ENCODE measurements at places on chromosomes 5 and 9. TPM values are rescaled to one million over a fixed set of nuclear protein-coding genes. Genes with fewer than 3 reads are reported as not detected.

DNA sequence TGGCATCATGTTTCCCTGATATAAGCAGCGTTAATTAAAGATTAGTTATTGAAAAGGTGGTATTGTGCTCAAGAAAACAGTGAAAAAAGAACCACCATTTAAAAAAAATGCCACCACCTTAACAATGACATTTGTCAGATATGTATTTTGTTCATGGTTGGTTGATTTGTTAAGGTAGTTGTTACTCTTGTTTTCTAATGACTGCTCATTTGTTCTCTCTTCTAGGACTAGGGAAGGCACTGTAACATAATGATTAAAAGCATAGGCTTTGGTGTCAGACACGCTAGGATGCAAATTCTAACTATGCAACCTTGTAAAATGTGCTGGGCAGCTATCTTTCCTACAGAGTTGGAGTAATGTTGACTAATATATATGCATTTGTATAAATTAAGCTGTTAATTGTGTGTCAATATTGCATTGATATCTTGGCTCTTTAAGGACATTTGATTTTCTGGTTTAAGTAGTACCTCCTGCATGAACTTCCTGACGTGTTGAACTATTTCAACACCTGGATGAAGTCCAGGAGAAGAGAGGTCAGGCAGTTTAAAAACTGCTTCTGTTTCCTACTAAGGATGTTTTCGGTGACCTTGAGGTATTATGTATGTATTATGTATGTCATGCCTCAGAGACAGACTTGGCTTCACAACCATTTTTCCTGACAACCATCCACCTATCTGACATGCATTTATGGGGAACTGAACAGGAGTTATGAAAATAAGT, 77.8 kb downstream of the MUSK start:
- DNase-seq = no peak

GRCh38 chr5:15334551-15335266, 165.3 kb upstream of the FBXL7 start:
- no peak for DNase-seq

GRCh38 chr5:143251190-143251589, 152.3 kb downstream of the NR3C1 start:
- DNase-seq = no peak

DNA sequence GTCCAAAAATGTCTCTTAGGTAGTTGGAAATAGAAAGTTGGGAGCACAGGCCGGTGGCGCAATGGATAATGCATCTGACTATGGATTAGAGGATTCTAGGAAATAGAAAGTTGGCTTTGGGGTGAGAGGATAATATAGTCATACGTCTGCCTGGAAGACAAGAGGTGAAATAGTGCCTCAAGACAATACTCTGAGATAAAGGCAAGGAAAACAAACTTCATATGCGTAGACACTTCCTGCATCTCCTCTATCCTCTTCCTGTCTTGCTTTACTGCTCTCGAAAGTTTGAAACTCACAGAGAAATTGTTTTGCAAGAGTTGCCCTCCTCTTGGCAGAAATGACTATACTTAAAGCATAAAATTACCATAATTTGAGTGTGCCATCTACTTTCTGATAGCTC, 153.2 kb upstream of the FBXL7 start:
- no peak for DNase-seq

The PCDHGC5 gene
- total RNA-seq = 2.8 TPM

DNA sequence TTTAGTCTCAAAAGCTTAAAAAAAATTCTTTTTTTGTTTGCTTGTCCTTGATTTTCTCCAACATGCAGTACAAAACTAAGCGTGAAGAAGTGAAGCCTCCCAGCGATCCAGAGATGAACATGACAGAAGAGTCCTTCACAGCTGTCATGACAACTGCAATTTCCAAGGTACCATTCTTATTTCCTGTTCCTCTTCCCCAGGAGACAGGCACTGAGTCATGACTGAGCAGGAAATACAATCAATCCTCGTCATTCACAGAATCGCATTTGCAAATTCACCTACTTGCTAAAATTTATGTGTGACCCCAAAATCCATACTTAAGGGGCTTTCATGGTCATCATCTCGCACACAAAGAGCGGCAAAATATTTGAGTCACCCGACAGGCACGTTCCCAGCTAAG, 77.3 kb downstream of the SLC1A1 start:
- no peak for DNase-seq

- no peak for DNase-seq
Measured at GRCh38 chr5:73693573-73694061, 67.6 kb downstream of the ARHGEF28 start.

The GABRA6 gene
- not detected for total RNA-seq

DNA sequence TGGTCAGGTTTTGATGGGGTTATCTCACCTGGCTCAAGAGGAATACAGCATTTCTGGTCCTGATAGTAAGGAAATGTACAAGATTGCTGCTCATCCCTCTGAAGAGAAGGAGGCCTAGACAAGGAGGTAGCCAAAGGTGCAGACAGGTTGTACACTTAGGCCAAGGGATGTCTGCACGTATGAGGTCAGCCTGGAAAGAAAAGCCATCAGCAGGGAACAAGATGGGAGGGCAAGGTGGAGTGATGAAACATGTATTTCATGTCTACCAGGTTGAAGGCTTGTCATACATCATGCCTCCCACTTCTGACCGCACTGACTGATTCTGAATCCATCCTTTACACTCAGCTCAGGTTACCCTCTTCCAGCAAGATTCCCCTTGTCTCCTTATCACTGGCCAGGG, 296.8 kb upstream of the VLDLR start:
- no peak for DNase-seq

- DNase-seq = no peak
Measured at GRCh38 chr5:142654578-142655058, 31.3 kb downstream of the FGF1 start.

The GAPT gene
- 1.9 TPM for total RNA-seq

The DOCK2 gene
- total RNA-seq = 31.5 TPM

The PFN3 gene
- total RNA-seq = not detected

The SHISAL2B gene
- not detected for total RNA-seq

The SPINK7 gene
- total RNA-seq = not detected

The PDE6A gene
- total RNA-seq = not detected

GRCh38 chr5:44245935-44246334, 143.3 kb downstream of the FGF10 start:
- no peak for DNase-seq

DNA sequence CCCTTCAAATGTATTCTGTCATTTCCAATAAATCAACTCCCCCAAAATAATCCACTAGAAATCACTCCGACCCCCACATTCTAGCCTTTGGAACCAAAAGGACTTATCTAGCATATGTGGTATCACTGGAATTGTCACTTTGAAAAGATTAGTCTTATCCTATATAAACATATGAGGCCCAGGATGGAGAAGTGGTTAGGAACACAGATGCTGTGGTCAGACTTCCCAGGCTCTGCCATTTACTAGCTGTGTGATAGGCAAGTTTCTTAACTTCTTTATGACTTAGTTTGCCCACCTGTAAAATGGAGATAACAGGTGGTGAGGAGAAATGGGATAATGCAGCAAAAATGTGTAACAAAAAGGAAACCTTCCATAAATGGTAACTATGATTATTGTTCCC, 62.0 kb upstream of the GLRX start:
- no peak for DNase-seq

The ARL10 gene
- 32.4 TPM for total RNA-seq

DNA sequence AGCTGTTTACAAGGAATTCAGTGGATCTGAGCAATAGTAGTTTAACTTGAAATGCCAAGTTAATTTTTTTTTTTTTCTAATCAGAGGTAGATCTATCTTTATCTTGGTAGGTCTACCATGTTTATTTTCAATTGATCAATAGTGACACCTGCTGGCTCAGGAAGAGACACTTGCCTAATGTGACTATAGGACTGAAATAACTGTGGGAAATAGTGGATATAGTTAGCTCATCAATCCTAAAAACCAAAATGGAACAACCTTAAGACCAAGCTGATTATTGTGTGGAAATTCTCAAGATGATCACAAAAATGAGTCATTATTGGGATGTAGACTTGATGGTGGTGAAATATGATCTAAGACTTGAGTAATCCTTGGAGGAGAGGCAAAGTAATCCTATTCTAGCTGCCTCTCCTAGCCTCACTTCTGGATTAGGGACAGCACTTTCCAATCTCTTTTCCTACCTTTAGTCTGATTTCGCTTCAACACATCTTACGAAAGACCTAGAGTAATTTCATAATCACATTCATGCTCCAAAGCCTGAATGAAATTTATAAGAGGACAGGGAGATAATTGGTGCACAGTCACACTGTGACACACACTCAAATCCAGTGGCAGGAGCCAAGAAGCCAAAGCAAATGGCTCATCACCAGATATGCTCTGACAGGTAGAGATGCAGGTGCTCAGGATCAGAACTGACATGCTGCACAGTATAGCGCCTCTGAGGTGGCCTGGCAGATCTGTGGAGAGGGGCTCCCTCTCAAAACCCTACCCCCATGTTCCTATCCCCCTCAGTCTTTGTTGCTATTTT, 156.3 kb downstream of the HMHB1 start:
- no peak for DNase-seq

The SLC36A2 gene
- not detected for total RNA-seq

- no peak for DNase-seq
Measured at GRCh38 chr9:113309204-113309813, 6.1 kb upstream of the RNF183 start.

- DNase-seq = no peak
Measured at GRCh38 chr9:115717298-115717697, 436.3 kb upstream of the PAPPA start.

- DNase-seq = peak; percentile 42
Measured at GRCh38 chr9:134993416-134993815, 75.7 kb upstream of the FCN1 start.

The PCDHB10 gene
- total RNA-seq = 7.7 TPM

The PCDHGB4 gene
- total RNA-seq = 7.3 TPM

The FBXW5 gene
- total RNA-seq = 92.5 TPM

GRCh38 chr5:158658446-158659230, 441.1 kb downstream of the EBF1 start:
- DNase-seq = no peak

DNA sequence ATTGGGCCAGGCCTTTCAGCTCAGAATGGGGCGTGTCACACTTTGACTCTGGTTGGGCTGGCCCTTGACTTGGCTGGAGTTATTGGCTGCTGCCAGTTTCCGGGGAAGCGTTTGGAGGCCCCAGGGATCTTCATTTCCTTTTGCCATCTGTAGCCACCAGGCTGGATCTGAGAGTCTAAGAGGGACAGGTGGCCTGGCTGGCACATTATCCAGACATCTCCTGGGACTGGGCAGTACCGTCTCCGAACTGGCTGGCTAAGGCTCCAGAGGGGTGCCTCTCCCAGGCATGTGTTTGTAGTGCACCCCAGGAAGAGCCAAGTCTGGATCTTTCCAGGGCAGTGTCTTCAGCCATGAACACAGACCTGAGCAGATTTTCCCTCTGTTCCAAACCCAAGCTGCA, 9.7 kb upstream of the JADE2 start:
- no peak for DNase-seq

- DNase-seq = no peak
Measured at GRCh38 chr5:77777281-77777892, 1.2 kb upstream of the TBCA start.

DNA sequence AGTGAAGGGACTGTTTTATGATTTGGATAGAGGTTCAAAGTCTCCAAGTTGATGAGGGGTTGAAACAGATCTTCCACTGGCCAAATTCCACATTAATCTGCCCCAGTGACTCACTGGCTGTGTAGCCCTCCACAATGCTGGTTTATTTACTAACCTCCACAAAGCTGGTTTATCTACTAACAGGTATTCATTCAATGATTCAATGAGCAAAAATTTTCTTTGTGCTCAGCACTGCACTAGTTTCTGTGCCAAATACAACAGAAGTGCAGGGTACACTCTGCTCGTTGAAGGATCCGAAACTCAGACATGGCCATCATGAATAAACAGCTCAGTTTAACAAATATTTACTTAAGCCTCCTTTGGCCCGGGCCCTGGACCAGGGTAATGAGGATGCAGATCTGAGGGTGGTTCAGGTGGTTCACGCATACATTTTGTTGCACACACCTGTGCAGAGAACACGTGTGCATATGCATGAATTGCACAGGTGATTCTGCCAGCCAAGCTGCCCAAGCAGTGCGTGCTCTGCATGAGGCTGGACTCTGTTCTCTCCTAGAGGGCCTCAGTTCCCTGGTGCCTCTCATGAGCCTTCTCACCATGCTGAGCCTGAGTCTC, 71.0 kb downstream of the SH3PXD2B start:
- DNase-seq = no peak

DNA sequence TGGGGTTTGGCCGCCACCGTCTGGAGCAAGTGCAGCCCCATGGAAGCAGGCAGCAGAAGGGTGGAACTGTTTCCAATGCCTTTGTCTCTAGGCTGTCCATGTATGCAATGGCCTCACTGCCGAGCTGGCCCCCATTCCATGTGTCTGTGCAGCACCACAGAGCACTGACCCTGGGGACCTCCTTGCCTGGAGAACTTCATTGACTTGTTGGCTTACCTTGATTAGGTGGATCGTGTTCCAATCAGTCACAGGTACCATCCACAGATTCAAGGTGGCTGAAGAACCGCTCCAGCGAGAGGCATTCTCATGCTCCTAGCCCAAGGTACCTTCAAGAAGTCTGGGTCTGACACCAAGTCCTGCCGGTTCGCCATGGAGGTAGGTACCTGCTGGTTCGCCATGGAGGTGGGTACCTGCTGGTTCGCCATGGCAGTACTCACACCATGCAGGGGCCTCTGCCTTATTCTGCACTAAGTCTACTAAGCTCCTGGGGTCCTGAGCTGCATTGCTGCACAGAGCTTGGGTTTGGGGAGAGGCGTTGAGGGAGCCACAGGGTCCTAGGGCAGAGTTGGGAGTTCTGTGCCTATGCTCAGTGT, 358.3 kb upstream of the IRX1 start:
- no peak for DNase-seq

DNA sequence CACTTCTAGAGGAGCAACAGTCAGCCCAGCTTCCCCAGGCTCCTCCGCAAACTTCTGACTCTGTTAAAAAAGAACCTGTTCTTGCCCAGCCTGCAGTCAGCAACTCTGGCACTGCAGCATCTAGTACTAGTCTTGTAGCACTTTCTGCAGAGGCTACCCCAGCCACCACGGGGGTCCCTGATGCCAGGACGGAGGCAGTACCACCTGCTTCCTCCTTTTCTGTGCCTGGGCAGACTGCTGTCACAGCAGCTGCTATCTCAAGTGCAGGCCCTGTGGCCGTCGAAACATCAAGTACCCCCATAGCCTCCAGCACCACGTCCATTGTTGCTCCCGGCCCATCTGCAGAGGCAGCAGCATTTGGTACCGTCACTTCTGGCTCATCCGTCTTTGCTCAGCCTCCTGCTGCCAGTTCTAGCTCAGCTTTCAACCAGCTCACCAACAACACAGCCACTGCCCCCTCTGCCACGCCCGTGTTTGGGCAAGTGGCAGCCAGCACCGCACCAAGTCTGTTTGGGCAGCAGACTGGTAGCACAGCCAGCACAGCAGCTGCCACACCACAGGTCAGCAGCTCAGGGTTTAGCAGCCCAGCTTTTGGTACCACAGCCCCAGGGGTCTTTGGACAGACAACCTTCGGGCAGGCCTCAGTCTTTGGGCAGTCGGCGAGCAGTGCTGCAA, 72.8 kb downstream of the NUP214 start:
- no peak for DNase-seq

DNA sequence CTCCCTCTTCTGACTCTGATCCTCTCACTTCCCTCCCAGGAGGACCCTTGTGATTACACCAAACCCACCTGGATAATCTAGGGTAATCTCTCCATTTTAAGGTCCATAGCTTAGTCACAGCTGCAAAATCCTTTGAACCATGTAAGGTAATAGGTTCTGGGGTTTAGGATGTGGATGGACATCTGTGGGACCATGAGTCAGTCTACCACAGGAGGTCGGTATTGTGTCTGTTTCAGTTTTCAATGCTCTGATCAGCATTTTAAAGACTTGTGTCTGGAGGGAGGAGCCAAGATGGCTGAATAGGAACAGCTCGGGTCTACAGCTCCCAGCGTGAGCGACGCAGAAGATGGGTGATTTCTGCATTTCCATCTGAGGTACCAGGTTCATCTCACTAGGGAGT, 112.6 kb downstream of the CAVIN4 start:
- no peak for DNase-seq
